Uterine smooth muscle cell (primary cell): ENCODE measurements at places on chromosomes 11 and 22. TPM values are rescaled to one million over a fixed set of nuclear protein-coding genes. Genes with fewer than 3 reads are reported as not detected.

Gene OR6T1
- not detected in 2 replicates for total RNA-seq

Gene PATE4
- total RNA-seq: not detected in 2 replicates

Gene PCNX3
- total RNA-seq: 16.3 and 19.0 TPM in 2 replicates

Gene APOBEC3B
- 2.4 and 7.5 TPM in 2 replicates for total RNA-seq

Gene COA4
- total RNA-seq: 77.7 and 79.4 TPM in 2 replicates

Gene NOX4
- total RNA-seq: 4.0 and 6.7 TPM in 2 replicates

Gene ALDH3B1
- 16.7 and 36.6 TPM in 2 replicates for total RNA-seq

Gene MRGPRX4
- total RNA-seq: not detected in 2 replicates

Gene MPEG1
- total RNA-seq: not detected in 2 replicates

Gene SYNGR1
- 5.9 and 8.1 TPM in 2 replicates for total RNA-seq

Gene GSTT4
- not detected in 2 replicates for total RNA-seq

Gene MFRP
- not detected in 2 replicates for total RNA-seq

Gene MMP8
- total RNA-seq: 0.11 TPM in 1 of 2 replicates, not detected in the other

Gene TEX12
- 0.11 and 0.25 TPM in 2 replicates for total RNA-seq

Gene KLHL35
- total RNA-seq: 1.7 and 2.2 TPM in 2 replicates

Gene FAM227A
- 1.3 and 2.4 TPM in 2 replicates for total RNA-seq

Gene TRPM5
- not detected in 2 replicates for total RNA-seq

Gene KCNJ11
- not detected in 2 replicates for total RNA-seq

Gene OR5P2
- not detected in 2 replicates for total RNA-seq

Gene TRIM49
- total RNA-seq: not detected in 2 replicates
